GM19239 (cell line): ENCODE measurements at places on chromosomes 6 and 20.

DNA sequence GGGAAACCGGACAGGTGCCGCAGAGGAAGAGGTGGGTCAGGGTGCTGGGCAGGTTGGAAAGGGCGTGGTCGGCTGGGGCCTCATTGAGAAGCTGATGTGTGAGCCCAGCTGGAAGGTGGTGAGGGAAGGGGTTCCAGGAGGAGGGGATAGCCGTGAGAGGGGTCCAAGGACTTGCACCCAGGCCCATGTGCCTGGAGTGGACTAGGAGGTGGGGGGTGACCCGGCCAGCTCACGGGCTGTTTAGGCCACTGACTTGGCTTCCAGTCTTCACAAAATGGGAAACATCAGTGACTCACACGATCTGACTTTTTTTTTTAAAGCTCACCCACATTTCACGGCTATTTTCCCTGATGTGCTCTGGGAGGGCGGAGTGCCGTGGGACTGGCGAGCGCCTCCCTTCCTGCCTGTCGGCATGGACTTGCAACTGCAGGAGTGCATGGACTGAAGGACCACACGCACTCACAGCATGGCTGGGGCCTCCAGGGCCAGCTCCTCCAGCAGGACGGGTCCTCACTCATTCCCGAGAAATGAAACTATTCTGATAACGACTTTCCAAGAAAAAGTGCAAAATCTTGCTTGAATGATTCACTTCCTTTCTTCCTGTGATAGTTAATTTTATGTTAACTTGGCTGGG is 13.5 kb upstream of the PDE10A start:
- no peak for DNase-seq

DNA sequence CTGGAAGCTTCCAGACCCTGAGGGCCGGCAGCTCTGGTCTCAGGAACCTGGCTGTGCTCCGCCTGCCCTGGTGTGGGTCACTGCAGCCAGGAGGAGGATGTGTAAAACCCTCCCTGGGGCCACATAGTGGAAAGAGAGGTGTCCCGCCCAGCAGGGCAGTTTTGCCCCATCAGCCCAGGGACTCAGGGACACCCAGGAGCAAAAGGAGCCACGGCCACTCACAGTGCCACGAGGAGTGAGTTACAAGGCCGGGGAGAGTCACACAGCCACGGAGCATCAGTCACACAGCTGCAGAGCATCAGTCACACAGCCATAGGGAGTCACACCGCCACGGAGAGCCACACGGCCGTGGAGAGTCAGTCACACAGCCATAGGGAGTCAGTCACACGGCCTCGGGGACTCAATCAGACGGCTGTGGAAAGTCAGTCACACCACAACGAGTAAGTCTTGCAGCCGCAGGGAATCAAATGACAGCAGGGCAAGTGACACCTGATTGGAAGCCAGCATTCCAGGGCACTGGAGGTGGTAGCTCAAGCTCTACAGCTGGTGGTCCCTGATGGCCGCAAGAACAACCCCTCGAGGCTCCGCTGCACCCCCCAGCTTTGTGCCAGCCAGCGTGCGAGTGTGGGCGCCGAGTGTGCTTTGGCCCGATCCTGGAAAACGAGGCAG is 60.9 kb downstream of the DLL1 start:
- DNase-seq: no peak

GRCh38 chr6:79463621-79464050 is 73.6 kb downstream of the LCA5 start:
- no peak for DNase-seq

- no peak for DNase-seq
Measured at GRCh38 chr20:11227602-11228001, 553.8 kb upstream of the JAG1 start.

- no peak for DNase-seq
Measured at GRCh38 chr20:34663213-34663943, 13.5 kb downstream of the PIGU start.

GRCh38 chr6:6395581-6396197 is 75.2 kb upstream of the F13A1 start:
- no peak for DNase-seq

DNA sequence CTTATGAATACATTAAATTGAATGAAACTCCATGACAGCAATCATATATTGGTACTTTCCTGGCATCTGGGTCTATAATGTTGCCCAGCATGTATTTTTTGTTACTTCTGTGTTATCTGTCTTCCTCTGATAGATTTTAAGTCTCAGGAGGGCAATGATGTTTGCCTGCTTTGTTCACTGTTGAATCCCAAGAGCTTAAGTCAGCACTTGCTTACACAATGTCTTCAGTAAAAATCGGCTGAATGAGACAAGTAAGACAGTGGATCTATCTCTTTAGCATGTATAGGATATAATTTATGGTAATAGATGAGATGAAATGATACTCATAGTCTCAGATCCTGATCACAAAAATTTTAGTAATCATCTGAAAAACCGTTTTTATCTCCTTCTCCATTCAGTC is 1034.9 kb upstream of the EPHA7 start:
- no peak for DNase-seq

GRCh38 chr6:152170702-152171667 is 363.5 kb downstream of the ESR1 start:
- DNase-seq: peak; percentile 17

DNA sequence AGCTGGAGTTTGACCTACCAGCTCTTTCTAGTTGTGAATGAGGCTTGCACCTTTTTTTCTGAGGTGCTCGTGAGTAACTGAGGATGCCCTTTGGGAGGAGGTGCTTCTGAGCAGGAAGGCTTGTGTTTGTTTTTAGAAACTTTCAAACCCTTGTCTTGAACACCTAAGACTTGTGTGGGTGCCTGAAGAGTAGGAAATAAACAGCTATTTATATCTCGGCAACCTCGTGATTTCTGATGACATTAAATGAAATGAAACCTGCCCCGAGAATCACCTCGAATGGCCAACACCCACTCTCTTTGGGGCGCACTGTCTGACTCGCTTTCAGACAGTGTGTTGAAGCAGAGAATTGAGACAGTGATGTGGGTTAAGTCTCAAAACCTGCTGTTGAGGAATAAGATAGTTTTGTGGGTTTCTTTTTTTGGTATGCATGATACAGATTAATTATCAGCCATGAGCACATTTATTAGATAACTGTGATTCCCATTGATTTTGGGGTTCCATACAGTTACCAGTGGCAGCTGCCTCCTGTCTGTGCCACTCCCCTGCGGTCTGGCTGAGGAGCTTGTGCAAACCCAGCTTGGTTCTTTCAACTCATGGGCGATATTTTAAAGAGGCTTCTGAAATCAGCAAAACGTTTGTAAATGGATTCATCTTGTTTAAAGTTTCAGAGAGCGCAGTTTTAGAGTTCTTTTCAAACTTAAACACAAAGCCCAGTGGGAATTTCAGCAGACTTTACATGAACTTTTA is 8.4 kb downstream of the IRF4 start:
- DNase-seq: no peak

DNA sequence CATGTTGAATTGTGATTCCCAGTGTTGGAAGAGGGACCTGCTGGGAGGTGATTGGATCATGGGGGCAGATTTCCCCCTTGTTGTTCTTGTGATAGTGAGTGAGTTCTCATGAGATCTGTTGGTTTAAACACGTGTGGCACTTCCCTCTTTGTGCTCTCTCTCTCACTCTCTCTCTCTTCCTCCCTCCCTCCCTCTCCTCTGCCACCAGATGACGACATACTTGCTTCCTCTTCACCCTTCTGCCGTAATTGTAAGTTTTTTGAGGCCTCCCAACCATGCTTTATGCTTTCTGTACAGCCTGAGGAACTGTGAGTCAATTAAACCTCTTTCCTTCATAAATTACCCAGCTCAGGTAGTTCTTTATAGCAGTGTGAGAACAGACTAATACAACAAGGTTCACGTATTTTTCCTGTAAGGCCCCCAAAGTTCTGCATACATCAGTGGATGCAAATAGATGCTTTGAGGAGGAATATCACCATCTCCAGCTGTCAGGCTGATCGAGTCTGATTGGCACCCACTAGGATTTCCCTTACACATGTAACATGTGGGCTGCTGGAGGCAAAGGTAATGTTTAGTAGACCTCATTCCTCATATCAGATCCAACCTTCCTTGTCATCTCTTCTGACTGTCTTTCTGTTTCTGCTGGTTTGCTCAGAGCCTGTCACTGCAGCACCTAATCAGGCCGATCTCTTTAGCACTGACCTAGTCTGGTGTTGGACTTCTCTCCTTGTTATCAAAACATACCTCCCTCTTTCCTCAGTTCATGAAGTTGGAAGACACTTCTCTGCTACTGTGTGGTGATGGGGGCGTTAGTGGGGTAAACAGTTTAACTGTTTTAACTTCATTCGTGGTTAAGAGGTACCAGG is 54.3 kb upstream of the BACH2 start:
- no peak for DNase-seq

DNA sequence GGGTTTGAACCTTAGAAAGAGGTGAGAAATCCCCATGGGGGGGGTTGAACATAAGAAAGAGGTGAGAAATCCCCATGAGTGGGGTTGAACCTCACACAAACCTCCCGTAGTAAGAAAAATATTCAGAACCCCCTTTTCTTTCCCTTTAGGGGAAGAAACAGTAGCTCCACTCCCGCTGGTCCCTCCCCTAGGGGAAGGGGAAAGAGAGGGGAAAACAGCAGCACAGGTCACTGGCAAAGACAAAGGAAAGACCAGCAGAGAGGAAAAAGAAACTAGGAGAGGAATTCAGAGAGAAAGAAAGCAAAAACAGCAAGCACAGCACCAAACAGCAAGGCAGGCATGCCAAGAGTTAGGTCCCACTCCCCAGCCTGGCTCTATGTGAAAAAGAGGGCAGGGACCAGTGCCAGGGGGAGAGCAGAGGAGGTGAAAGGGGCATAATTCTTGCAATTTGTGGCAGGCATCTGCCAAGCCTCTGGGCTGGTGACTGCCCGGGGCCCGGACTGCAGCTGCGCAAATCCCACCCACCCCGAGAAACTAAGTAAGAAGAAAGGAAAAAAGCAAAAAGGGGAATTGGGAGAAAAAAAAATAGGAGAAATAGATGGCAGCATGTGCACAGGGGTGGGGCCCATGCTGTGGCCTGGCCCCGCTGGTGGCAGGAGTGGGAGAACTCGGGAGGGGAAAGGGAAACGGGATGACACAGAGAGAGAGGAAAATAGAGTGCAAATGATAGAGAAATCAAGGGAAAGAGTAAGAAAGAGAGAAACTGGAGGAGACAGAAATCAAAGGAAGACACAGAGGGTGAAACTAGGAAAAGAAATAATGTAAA is 15.1 kb upstream of the GOPC start:
- no peak for DNase-seq

- no peak for DNase-seq
Measured at GRCh38 chr20:31916708-31917107, 35.1 kb downstream of the PDRG1 start.

GRCh38 chr20:51643390-51643789 is 100.9 kb upstream of the NFATC2 start:
- no peak for DNase-seq
